COR-L47 (cell line): ENCODE measurements at places on chromosomes 13 and 19.
A peak's percentile ranks its signal among the peaks of the same experiment; 100 is the strongest.

- no peak for DNase-seq
These were observed at the start of gene SIGLEC9 for GRCh38 chr19:51124729-51125128. SIGLEC9 (plus strand) TSS chr19:51124906; CDS start chr19:51124975, 69 bp downstream.

DNA sequence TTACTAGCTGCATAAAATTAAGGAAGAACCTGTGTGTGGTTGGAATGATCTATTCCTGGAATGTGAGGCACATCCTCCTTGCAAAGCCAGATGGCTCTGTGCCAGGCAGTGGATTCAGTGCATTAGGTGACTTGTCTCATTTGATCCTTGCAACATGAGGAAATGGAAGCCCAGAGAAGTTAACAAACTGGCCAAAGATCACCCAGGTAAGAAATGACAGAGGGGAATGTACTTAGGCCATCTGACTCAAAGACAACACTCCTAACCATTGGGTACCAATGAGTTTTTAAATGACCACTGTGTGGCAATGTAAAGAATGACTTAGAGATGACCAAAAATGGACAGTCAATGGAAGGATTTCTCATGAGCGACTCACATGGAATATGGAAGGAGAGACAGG is 114.2 kb upstream of the RXFP2 start:
- no peak for DNase-seq

DNA sequence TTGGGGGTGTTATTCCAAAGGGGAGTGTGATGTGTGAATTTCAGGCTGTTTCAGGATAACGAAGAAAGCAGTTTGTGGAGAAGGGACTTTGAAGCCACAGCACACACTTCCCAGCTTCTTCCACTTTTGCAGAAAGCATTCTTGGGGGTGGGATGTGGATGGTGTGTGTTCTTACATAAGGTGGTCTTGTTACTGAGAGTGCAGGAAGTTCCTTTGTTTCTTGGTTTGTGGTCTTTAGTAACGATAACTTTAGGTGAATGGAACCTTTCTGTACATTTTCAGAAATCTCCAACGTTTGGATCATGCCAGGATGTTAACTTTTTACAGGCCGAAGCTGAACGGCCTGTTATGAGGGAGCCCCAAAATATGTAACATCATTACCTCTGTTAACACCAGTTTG is 251.8 kb downstream of the KCNRG start:
- DNase-seq = no peak

GRCh38 chr19:47239152-47239551 is 8.2 kb upstream of the BBC3 start:
- no peak for DNase-seq

- no peak for DNase-seq
These were observed 605 bp downstream of the TMEM255B start for GRCh38 chr13:113759525-113760137.

GRCh38 chr13:75760131-75761021 is 124.2 kb downstream of the LMO7 start:
- peak; percentile 75 for DNase-seq

DNA sequence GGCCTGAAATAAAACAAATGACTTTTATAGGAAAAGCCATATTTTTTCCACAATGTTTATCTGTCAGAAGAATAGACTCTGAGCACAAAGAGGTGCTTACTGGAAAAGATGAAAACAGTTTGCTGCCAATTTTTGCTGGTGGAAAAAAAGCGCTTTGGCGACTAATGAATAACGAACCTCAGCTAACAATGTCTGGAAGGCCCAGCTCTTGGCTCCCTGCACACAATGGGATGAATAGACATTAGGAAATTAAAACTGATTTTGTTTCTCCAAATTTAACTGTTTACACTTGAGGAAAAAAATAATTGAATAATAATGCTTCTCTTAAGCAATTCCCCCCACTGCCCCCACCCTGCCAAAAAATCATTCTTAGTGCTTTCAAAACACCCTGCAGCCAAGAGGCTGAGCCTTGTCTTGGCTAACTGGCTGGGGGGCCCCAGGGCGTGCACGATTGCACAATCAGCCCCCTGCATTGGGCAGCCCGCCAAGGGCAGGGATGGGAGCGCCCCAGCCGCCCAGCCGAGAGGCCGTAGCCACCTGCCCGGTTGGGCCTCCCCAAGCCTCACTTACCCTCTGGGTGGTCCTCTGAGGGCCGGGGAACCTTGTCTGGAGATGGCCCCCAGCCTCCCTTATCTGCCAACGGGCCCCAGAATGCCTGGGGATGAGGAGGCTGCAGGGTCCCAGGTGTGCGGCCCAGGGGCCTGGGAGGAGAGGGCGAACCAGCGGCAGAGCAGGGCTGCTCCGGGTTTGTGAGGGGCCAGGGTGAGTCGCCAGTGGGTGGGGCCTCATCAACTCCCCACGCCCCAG is 16.8 kb downstream of the CEBPG start:
- DNase-seq = no peak

GRCh38 chr19:52946322-52947310 is 16.1 kb downstream of the ZNF816 start:
- no peak for DNase-seq

GRCh38 chr19:44574186-44574950 is 39.0 kb upstream of the IGSF23 start:
- DNase-seq = no peak

GRCh38 chr13:33033986-33034385 is 17.8 kb downstream of the KL start:
- no peak for DNase-seq

GRCh38 chr19:38011426-38011825 is 104.4 kb downstream of the SIPA1L3 start:
- no peak for DNase-seq

DNA sequence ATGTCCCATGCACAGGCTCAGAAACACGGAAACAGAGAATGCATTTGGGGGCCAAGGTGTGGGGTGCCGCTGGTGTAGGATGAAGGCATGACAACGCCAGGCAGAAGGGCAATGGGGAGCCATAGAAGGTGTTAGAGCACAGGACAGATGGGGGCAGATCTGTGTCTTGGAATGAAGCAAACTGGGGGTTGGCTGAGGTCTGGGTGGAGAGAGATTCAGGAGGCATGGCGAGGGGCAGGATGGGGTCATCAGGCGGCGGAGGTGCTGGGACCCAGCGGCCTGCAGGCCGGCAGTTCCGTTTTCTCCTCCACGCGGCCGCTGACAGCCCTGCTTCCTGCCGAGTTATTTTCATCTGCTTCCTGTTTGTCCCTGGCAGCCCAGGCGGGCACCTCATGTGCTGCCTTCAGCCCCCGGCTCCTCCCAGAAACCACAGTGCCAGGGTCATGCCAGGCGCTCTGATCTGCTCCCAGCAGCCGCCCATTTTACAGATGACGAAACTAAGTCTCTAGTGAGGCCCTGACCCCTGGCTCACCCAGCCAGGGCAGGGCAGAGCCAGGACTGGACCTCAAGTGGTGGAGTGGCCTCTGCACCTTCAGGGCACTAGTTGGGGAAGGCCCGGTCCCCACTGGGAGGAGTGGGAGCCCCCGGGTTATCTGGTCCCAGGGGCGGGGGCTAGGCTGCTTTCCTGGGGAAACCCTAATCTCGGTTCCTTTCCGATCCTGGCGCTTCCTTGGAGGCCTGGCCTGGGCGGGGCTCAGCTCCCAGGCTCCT is 2.2 kb downstream of the ARHGAP45 start:
- DNase-seq = no peak

- DNase-seq = no peak
These were observed 50.0 kb upstream of the WDFY2 start for GRCh38 chr13:51534041-51534817.

DNA sequence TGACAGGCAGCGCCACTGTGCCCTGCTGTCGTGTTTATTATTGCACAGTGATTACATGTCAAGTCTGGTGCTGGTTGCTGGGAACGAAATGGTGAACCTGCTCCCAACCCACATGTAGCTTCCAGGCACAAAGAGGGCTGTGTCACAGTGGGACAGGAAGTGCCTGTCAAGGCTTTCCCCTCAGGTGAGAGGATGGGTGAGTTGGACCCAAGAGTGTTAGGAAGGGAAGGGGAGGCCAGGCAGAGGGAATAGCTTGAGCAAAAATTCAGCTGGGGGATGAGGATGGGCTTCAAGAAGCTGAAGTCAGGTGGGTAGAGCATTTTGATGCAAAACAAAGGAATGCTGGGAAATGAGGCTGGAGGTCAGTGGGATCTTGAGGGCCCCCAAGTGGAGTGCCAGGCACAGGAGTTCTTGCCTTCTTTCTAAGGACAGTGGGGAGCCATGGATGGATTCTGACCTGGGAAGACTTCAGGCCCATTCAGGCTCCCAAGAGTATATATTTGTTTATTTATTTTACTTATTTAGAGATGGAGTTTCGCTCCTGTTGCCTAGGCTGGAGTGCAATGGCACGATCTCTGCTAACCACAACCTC is 8.5 kb upstream of the QTRT1 start:
- DNase-seq = no peak

GRCh38 chr13:41389580-41389979 is 67.8 kb upstream of the RGCC start:
- no peak for DNase-seq

DNA sequence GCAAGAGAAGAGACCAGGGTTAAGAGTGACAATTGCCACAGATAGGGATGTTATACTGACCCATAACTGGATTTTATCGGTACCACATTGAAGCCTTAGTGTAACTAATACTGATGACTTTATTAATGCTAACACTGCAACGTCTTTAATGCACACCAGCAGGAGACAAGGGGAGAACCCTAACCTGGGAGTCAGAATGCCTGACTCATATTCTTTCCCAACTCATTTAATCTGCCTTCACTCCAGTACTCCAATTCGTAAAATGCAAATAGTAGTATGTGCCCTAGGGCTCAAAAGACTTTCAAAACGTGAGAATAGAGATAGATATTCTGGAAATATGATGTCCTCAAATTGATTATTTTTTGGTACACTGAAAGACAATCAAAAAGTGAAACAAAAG is 62.4 kb downstream of the GPC6 start:
- no peak for DNase-seq

GRCh38 chr13:26946684-26947343 is 186.2 kb upstream of the GPR12 start:
- peak; percentile 48 for DNase-seq

GRCh38 chr13:45781553-45782326 is 69.8 kb downstream of the SIAH3 start:
- DNase-seq = peak; percentile 97

GRCh38 chr13:90792335-90792734 is 555.2 kb upstream of the MIR17HG start:
- no peak for DNase-seq

DNA sequence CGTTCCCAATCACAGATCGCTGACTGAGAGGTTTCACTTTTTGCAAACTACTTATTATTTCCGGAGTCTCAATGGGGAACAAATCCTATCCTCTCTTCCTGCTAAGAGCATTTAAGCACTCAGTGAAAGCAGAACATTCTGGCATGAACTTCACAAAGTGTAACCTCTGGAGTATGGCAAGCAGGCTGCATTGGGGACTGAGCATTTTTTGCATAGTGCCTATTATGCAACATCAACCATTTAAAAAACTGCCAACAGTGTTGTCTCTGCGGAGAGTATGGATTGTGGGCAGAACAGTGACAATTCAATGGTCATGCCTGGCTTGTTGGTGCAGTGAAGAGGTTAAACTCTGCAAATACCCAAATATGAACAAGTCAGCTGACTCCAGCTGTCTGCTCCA is 484.6 kb downstream of the OLFM4 start:
- no peak for DNase-seq

DNA sequence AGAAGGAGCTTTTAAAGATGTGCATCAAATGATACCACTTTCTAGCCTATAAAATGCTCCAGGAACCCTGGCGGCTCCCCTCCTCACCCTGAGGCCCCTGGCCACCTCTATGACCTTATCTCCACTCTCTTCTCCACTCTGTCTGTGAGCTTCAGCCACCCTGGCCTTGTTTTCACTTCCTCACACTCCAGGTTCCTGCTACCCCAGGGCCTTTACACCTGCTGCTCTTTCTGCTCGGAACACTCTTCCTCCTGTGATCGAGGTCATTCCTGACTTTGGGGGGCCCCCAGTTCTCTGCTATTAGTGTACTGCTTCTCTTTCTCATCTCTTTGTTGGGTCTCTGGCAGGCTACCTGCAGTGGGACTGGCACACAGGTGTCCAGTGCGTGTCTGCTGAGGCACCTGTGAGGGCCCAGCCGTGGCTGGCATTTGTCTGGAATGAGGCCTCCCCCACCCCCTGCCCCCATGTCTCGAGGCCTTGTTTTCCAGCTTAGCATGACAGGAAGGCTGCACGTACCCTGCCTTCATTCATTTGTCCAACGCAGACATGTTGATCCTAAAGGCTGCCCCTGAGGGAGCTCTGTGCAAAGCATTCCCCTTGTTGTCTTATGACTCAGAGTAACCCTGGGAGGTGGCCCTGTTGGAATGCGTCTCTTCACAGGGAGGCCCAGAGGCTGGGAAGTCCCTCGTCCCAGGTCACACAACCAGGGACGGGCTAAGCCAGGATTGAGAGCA is 2.3 kb downstream of the DDA1 start:
- DNase-seq = no peak

- DNase-seq = no peak
These were observed 33.7 kb downstream of the SUGT1 start for GRCh38 chr13:52686376-52686775.

DNA sequence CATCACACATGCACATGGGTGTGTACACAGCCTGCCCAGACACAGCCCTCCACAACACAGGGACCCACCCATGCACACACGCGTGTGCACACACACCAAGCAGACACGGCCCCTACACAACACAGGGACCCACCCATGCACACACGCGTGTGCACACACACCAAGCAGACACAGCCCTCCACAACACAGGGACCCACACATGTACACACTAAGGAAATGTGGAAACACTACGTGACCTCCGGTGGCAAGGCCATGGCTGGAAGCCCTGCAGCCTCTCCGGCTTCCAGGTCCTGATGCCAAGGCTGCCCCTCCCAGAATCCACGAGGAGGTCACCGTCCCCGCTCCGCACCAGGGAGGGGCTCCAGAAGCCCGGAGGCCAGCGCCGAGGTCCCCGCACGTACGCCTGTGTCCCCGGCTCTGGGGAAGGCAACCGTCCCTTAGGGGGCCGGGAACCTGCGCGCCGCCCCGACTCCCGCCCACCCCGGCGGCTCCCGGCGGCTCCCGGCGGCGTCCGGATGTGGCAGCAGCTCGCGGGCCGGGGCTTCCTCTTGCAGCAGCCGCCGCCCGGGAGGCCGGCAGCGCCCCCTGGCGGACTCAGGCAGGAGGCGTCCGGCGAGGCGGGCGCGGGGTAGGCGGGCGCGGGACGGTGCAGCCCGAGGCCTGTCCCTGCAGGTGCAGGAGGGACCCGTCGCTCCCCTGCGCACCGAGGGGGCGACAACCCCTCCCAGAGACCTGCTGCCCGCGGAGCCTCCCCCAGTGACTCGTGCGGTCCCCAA is 29.8 kb upstream of the GRTP1 start:
- DNase-seq = peak; percentile 83

DNA sequence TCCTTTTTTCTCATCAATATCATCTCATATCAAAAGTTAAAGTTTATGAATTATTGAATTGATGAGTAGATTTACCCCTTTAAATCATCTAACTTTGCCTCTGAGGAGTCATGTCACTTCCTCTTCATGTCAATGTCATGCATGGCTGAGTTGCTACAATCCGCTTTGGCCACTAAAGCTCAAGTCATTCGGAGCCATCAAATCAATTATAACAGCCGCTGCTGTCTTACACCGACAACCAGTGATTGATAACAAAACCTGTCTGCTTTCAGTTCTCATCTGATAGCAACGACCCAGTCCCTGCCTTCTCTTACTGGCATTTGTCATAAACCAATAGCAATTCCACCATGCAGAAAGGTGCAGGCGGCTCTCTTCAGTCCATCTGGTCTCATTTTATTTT is 429.3 kb downstream of the DIAPH3 start:
- DNase-seq = no peak
